ENCODE measurements at places on chromosomes 1 and 21. TPM values are rescaled to one million over a fixed set of nuclear protein-coding genes. Genes with fewer than 3 reads are reported as not detected.
A peak's percentile ranks its signal among the peaks of the same experiment; 100 is the strongest.

- no peak for DNase-seq
Observed at GRCh38 chr1:186765446-186765845, 63.3 kb upstream of the PLA2G4A start.

GRCh38 chr1:225655509-225656258 lies 2.8 kb upstream of the ENAH start:
- peak; percentile 52 for DNase-seq

GRCh38 chr1:111274653-111275052 lies 16.0 kb upstream of the CHIA start:
- DNase-seq = no peak

DNA sequence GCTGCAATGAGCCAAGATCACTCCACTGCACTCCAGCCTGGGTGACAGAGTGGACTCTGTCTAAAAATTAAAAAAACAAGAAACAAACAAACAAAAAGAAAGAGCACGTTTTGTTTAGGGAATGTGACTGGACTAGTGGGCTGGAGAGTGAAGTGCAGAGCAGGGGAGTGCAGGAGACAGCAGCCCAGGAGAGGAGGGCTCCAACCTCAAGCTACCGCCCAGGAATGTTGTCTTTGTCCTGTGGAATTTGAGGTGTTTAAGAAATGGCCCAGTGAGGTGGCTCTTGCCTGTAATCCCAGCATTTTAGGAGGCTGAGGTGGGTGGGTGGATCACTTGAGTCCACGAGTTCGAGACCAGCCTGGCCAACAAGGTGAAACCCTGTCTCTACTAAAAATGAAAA lies 42.4 kb upstream of the MTF2 start:
- no peak for DNase-seq

DNA sequence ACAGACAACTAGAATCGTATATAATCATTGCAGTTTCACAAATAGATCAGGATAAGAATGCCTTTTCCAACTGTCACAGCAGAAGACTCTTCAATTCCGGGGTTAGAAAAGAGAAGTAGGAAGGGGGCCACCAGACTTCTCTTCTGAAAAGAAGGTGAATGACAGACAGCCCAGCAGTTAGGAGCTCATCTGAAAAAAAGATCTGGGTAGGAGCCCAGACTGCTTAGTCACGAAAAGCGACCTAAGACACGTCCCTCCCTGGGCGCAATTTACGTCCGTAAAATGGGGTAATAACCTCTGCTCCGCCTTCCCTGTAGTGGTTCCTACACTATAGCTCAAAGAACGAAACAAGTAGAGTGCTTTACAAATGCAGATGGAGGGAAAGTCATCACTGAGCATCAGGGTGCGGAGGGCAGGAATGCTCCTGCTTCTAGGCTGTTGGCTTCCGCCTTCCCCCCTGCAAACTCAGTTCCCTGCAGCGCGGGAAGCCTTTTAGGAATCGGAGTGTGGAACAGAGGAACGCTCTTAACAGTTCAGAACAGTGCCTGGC lies 582 bp downstream of the ORC1 start:
- peak; percentile 80 for DNase-seq

DNA sequence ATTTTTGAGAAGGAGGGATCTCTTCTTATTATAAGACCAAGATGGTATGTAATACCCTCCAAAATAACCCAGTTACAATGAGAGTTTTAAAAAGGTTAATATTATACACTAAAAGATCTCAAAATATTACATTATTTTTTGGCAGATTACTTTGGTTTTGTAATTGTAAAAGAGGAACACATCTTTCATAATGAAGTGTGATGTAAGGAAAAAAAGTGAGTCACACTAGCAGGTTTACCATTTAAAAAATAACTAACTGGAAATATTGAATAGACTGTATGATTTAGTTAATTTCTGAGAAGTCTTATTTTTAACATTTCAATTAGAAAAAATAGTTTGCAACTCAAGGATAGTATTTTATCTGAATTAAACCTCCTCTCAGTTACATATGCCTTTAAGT lies 1.1 kb downstream of the F5 start:
- DNase-seq = no peak

DNA sequence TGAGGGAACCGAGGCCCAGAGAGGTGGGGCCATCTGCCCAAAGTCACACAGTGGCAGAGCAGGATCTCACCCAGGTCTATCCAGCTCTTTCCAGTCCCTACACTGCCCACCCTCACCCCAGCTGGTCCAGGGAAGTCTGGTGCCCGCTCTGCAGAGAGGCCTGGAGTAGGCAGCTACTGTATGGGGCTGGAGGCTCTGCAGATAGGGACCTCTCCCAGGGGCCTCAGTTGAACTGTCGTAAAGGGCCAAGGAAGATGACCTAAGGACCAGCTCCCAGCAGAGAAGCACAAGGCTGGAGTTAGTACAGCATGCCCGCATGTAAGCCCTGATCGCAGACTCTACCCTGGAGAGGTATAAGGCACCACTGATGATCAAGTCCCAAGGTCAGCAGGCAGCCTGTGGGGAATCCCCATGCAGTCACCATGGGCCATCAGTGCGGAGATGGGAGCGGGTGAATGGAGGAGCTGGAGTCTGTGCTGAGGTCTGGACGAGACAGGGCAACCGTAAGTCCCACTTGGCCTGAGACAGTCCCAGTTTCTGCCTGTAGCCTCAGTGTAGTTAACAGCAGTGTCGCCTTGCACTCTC lies 320.2 kb downstream of the MATN1 start:
- DNase-seq = no peak

GRCh38 chr1:14183329-14183728 lies 415.2 kb upstream of the KAZN start:
- DNase-seq = no peak

GRCh38 chr1:226403201-226404034 lies 4.5 kb downstream of the PARP1 start:
- peak; percentile 59 for DNase-seq

- no peak for DNase-seq
Observed at GRCh38 chr1:54272772-54273091, 72.8 kb downstream of the MRPL37 start.

- DNase-seq = no peak
Observed at GRCh38 chr1:206117151-206117948, at the start of gene AVPR1B. AVPR1B (minus strand) TSS chr1:206117388; CDS start chr1:206116890, 498 bp downstream.

DNA sequence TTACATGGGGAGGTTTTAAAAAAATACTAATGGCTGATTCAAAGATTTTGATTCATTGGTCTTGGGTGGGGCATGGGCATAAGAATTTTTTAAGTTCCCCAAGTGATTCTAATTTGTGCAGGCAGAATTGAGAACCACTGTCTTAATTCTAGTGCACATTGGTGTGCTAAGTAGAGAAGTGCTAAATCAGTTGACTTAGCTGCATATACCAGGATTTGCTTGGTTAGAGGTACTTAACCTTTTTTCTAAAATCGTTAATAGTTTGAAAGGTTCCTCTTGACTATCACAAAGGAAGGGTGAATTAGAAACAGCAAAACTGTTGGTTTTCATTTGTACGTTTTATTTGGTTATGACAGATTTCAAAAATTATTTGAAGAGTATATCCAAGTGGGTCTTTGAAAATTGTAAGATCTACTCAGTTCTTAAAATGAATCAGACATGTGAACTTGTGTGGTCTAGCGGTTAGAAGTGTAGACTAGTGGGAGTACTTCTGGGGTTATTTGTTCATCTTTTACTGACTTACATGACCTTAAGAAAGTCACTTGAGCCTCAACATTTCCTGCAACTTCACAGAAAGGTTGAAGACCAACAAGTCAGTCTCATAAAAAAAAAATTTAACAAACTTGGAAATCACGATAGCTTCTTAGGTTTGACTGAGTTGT lies 66.7 kb downstream of the RPAP2 start:
- no peak for DNase-seq

DNA sequence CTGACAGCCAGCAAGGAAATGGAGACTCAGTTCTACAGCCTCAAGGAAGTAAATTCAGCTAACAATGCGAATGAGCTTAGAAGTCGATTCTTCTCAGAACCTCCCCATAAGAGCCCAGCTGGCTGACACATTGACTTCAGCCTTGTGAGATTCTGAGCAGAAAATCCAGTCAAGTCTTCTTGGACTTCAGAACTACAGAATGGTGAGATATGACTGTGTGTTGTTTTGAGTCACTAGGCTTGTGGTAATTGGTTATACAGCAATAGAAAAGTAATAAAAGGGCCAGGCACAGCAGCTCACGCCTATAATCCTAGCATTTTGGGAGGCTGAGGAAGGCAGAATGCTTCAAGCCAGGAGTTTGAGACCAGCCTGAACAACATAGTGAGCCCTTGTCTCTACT lies 161.8 kb upstream of the IVNS1ABP start:
- no peak for DNase-seq

- DNase-seq = no peak
Observed at GRCh38 chr1:117215733-117216462, 5.2 kb upstream of the VTCN1 start.

DNA sequence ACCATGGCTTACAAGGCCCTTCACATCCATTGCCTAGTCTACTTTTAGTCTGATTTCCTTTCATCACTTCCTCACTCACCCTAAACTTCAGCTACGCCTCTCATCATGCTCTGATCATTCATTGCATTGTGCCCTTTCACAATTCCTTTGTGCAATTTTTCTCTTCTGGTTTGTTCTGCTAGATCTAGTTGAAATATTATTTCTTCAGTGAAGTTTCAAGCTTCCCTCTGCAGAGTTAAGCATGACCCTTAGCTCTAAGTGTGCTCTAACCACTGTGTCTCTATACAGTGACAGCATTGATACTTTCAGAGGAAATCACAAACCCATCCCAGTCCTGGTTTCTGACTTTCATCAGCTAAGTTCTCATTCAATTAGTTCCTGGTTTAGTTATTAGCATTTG lies 166.1 kb downstream of the PLA2G4A start:
- no peak for DNase-seq

GRCh38 chr1:175520186-175520585 lies 223.2 kb downstream of the TNR start:
- no peak for DNase-seq

GRCh38 chr1:3306583-3307291 lies 147.7 kb upstream of the ARHGEF16 start:
- no peak for DNase-seq

DNA sequence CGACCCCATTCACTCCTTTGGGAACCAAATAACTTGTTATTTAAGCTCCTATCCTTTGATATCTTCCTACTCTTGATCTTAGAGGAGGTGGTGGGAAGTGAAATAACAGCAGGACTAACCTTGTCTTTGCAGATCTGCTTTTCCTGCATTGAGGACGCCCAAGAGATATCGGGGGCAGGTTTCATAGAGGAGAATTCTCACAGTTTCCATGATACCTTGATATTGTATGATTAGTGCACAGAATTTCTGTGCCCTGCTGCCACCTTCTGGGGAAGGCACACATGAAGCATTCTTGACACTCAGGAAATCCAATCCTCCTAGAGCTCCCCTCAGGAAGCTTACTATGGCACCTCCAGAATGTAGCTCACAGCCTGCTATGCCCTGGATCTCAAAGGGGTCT lies 1.6 kb downstream of the CD1B start:
- peak; percentile 68 for DNase-seq

DNA sequence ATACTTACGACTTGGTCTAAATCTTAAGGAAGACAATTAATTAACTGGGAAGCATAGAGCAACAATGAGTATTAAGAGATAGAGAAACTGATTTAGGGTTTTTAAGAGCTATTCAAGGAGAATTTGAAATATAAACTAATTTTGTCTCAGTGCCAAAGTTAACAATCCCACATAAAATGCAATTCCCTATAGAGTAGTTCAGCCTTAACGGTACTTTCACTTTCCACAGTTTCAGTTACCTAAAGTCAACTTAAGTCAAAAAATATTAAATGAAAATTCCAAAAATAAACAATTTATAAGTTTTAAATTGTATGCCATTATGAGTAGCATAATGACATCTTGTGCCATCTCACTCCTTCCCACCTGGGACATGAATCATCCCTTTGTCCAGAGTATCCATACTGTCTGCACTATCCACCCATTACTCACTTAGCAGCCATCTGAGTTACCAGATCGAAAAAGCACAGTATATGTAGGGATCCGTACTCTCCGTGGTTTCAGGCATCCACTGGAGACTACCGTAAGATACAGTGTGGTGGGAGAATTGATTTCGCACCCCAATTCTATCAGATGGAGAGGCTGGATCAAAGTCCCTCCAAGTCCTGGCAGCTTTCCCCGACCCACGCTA lies 4.8 kb upstream of the SARS1 start:
- no peak for DNase-seq

- no peak for DNase-seq
Observed at GRCh38 chr21:45889256-45889655, 92.3 kb upstream of the COL6A1 start.

DNA sequence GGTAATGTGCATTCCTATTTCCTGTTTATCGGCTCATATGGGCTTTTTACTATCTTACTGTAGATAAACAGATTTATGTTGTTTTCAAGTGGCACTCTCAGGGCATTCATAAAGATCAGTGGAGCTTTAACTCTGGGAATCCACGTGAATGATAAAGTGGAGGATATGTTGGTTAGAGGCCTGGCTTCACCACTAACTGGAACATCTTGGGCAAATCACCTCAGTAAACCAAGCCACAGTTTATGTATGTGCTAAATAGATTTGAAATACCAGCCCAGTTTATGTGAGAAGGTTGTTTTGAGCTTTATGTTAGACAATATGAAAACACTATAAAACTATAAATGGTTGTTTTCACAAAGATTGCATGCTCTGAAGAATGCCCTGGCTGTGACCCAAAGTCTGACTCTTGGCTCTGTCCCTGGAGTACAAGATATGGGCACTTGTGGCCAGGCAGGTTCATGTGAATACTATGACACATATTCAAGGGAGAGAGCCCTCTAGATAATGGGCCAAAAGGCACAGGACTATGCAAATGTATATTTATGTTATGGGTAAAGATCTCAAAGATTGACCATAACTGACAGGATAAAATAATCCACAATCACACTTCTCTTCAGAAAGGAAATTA lies 36.7 kb downstream of the FAM163A start:
- no peak for DNase-seq

GRCh38 chr21:44657635-44658540 lies at the start of gene KRTAP12-3:
KRTAP12-3 (plus strand) TSS chr21:44657932; CDS start chr21:44657980, 48 bp downstream.
- no peak for DNase-seq

DNA sequence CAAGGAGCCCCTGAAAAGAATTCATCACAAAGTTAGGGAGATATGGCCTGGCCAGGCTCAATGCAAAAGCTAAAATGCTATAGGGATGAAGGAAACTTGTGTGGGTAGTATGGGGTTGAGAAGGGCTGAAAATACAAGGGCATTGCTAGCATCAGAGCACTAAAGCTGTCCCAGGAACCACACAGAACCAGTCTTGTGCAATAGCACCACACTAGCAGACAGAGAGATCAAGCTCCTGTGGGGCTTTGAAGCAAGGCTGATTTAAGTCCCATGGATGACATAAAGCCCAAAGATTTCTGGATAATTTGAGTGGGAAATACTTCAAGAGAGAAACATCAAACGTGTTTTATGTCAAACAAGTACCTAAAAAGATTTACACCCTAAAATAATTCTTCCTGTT lies 97.1 kb downstream of the VAV3 start:
- DNase-seq = no peak

- no peak for DNase-seq
Observed at GRCh38 chr21:33896691-33897090, 18.9 kb downstream of the ATP5PO start.

The SPATA6 gene
- total RNA-seq = 1.7 TPM

The SRSF10 gene
- 394 TPM for total RNA-seq

The KCNJ9 gene
- not detected for total RNA-seq

The KCNC4 gene
- 18.5 TPM for total RNA-seq

The ITSN1 gene
- total RNA-seq = 4.8 TPM

The GUCA2B gene
- total RNA-seq = not detected

The SYCP1 gene
- not detected for total RNA-seq

The ELAPOR1 gene
- 0.35 TPM for total RNA-seq

The PAQR7 gene
- 1.8 TPM for total RNA-seq

The NECTIN4 gene
- total RNA-seq = not detected

The PRRX1 gene
- not detected for total RNA-seq

The ITPKB gene
- 33.3 TPM for total RNA-seq

The SYT2 gene
- not detected for total RNA-seq

The TDRD5 gene
- total RNA-seq = not detected

The DOCK7 gene
- total RNA-seq = 19.5 TPM

Measured in OCI-LY7 (cell line).